MCF 10A (cell line): ENCODE measurements at places on chromosomes 3 and 15. TPM values are rescaled to one million over a fixed set of nuclear protein-coding genes. Genes with fewer than 3 reads are reported as not detected.

DNA sequence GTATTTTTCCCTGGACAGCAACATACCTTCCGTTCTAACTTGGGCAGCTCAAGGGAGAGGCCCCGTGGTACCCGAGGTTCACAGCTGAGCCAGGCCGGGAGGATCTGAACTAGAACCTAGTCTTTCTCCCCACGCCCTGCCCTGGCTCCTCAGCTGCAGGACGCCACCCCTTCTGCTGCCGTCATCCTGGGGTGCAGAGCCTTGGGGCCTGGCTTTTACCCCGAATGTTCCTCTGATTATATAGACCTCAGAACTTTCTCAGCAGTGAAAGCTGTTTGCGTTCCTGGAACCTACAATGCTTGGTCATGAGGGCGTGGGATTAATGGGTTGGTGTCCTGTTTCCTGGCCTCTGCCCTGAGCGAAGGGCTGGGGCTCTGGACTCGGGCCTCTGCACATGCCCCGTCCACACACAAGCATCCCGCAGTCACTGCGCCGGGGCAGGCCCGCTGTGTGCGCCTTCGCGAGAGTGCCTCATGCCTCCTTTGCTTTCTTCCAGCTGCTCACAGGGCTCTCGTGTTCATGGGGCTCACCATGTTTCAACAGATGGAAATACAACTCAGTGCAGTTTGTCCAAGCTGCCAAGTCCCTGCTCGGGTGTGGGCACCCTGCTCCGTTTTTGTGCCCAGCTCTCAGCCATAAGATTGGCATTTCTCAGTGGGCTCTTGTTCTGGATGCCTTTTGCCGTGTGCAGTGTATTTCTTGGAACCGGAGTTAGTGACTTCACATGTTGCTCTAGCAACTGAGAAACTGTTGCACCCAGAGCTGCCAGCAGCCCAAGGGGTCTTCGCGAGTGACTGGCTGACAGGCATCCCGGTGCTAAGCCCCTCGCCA lies 20.4 kb downstream of the SYNM start:
- no peak for DNase-seq

GRCh38 chr3:136818769-136819391 lies at the start of gene SLC35G2:
SLC35G2 (plus strand) TSS chr3:136819126; CDS start chr3:136854461, 35,335 bp downstream.
- DNase-seq, result peak; percentile 28

DNA sequence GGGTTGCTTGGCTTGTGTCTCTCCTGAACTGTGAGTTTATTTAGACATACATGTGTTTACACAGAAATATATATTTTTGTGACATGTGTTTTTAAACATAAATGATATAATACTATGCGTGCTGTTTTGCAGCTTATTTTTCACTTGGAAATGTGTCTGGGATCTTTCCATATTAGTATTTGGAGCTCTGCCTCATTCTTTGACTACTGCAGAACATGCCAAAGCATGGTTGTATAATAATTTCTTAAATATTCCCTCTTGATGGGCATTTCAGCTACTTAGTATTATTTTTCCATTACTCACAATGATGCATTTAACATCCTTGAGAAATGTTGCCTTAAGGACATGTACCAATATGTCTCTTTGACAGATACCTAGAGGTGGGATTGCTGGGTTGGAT lies 19.5 kb downstream of the ANAPC13 start:
- DNase-seq, result no peak

DNA sequence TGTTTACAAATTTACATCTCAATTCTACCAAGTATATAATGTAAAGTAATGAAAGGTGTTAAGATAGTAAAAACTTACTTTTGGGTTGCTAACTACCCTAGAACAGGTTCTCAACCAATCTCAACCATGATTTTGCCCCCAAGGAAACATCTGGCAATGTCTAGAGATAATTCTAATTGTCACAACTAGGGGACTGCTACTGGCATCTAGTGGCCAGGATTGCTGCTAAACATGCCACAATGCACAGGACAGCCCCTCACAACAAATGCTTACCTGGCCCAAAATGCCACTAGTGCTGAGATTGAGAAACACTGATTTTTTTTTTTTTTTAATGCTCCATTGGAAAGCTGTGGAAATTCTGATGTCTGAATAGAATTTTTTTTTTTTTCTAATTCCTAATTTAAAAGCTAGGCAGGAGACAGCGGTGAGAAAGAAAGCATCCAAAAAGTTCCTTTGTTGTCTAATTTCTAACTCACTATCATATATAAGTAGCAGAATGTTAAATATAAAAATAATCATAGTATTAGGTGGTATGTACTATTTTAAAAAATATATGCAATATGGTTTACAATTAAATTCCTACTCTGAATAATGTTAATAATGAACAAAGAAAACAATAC lies 81.5 kb downstream of the TJP1 start:
- DNase-seq, result no peak

GRCh38 chr3:28989646-28990089 lies 291.2 kb upstream of the RBMS3 start:
- DNase-seq, result no peak

GRCh38 chr15:71592203-71592602 lies 218.2 kb upstream of the NR2E3 start:
- no peak for DNase-seq

GRCh38 chr3:149288655-149289054 lies 44.8 kb downstream of the TM4SF18 start:
- no peak for DNase-seq

- no peak for DNase-seq
Measured at GRCh38 chr15:40921949-40922607, 7.1 kb upstream of the DLL4 start.

DNA sequence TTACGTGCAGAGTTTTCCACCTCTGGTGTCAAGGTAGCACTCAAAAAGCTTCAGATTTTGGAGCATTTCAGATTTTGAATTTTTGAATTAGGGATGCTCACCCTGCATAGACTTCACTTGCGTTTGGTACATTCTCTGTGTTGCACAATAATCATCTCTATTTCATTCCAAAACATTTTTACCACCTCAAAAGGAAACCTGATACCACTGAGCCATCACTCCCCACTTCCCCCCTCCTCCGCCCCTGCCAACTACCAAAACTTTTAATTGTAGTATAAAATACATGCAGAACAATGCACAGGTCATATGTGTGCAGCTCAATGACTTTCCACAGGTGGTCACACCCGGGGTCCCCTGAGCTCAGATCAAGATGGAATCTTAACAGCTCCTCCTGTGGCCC lies 208.8 kb downstream of the SV2B start:
- no peak for DNase-seq

GRCh38 chr15:33145447-33145846 lies 49.1 kb downstream of the FMN1 start:
- peak; percentile 85 for DNase-seq

GRCh38 chr15:55649058-55649423 lies 60.9 kb upstream of the PYGO1 start:
- DNase-seq, result no peak

DNA sequence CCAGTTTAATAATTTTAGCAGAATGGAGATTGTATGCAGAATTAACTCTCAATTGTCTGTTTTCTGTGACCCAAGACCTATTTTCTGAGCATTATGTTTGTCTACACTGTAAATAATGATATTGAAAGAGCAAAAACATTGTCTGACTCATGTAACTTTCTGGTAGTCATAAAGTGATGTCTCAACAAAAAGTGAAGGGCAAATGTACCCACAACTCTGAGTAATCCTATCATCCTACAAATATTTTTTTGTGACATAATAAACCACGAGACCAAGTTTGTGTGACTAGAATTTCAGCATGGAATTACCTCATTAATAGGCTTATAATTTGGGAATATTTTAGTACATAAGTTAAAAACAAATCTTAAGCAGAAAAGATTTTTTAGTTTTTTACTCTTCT lies 15.4 kb upstream of the ABHD10 start:
- peak; percentile 67 for DNase-seq

DNA sequence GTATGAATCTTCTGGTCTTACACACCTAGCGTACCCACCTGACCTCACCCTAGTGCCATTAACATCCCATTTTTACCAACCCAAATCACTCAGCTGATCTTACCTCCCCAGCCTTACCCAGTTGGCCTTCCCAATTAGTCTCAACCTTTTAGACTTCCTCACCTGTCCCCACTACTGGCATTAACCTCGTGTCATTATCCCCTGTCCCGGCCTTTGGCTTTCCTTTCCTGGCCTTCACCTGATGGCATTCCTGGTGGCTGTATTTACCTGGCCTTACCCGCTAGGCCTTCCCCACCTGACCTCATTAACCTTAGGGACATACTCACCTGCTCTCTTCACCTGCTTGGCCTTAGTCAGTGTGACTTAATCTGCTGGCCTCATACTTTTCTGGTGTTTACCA lies 104.1 kb downstream of the IL12A start:
- DNase-seq, result no peak

DNA sequence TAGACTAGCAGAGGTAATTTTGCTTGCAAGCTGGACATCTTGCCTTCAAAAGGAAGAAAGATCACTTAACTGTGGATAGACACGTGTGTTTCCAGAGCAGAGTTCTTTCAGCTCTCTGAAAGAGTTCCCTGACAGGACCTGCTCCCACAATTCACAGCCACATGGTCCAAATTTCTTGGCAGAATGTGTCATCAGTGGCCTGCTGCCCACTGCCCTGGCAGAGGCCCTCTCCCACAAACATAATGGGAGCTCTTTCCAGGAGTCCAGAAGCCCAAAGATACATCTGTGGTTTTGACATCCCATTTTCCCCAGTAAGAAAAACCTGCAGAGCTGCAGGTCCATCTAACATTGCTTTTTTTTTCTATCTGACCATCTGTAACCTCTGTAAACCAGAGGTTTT lies 48.3 kb downstream of the SERPINI1 start:
- no peak for DNase-seq

- DNase-seq, result no peak
Measured at GRCh38 chr3:183386651-183387050, 41.8 kb downstream of the MCF2L2 start.

DNA sequence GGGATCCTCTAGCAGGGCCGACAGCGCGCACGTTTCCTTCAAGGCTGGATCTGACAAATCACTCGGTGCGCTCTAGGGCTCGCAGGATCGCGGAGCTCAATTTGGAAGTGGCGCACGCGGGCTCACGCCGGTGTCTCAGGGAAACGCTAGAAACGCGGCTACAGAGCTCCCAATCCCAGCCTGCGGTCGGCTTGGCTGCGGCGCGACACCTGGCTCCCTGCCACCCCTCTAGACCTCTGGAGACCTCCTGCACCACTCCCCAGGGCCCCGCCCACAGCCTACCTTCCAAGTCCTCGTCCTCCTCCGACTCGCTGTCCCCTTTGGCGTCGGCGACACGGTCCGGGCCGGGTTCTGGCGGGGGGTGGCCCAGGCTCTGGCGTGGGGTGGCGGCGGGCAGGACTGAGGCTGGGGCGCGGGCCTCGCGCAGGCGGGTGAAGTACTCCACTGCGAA lies 596 bp downstream of the PRKAR2A start:
- peak; percentile 80 for DNase-seq

- no peak for DNase-seq
Measured at GRCh38 chr3:87062685-87063084, 71.7 kb upstream of the VGLL3 start.

- peak; percentile 27 for DNase-seq
Measured at GRCh38 chr15:67329984-67330733, 75.6 kb downstream of the IQCH start.

GRCh38 chr3:186493525-186494255 lies 50.5 kb downstream of the CRYGS start:
- DNase-seq, result no peak

- peak; percentile 66 for DNase-seq
Measured at GRCh38 chr15:34721802-34722438, 32.9 kb downstream of the GJD2 start.

GRCh38 chr15:95812491-95812890 lies 518.0 kb upstream of the NR2F2 start:
- peak; percentile 2 for DNase-seq

DNA sequence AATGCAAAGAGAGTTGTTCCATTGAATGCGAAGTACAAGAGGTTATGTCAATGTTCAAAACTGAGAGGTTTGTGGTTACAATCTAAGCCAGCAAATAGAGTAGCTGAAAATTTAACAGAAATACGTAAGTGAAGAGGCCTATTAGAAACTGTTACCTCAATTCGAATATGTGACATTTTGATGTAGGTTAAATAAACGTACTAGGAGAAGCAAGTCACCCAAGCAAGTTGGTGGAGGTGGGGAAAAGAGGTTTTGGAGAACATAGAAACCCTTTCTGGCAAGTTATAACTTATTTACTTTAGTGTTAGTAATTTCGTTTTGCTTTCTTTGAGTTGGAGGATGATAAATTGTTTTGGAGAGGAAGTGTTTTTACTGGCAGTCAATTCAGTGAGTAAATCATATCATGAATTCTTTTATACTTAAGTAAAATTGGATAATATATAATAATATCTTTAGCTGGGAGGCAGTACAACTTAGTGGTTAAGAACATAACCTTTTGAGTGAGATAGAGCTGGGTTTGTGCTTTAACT lies 91.2 kb upstream of the NAALADL2 start:
- DNase-seq, result no peak

DNA sequence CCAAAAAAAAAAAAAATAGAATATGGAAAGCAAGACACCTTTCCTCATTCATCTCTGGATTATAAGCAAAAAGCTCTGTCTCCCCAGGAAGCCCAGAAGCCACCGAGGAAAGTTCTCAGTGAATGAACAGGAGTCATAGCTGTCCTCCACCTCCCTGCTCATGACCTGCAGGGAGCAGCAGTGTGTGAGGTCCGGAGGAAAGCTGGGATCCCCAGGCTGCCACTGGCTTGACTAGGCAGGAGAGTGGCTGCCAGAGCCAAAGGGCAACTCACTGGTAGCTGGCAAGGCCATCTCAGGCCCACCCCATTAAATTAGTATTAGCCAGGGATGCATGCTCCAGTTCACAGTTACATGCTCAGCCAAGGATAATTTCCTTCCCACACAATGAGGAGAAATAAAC lies 191.6 kb upstream of the STT3B start:
- DNase-seq, result peak; percentile 17

- peak; percentile 76 for DNase-seq
Measured at GRCh38 chr3:149717391-149718056, 34.8 kb downstream of the COMMD2 start.

DNA sequence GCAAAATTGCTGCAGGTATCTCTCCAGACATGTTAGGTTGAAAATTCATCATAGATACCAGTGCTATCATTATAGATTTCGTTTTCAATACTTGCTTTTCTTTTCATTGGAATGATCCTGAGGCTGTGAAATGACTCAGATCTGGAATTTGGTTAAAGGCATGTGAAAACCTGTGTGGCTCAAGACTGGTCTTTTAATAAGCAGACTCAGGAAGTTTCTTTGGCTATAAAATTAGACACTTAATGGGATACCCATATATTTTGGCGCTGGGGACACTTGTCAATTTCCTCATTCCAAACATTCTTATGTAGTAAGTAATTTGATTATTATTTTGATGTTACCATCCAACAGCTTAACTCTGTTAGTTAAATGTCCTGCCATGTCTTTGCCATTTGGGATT lies 1041.1 kb upstream of the GBE1 start:
- DNase-seq, result no peak

The POMGNT2 gene
- total RNA-seq, result 6.2 and 7.3 TPM in 2 replicates

The KAT2B gene
- 9.4 and 10.4 TPM in 2 replicates for total RNA-seq

The GNAT1 gene
- 0.49 TPM in 1 of 2 replicates, not detected in the other for total RNA-seq

The PPM1L gene
- total RNA-seq, result 1.7 and 2.1 TPM in 2 replicates

The CFAP91 gene
- not detected in 2 replicates for total RNA-seq

The GNB5 gene
- total RNA-seq, result 31.8 and 33.7 TPM in 2 replicates

The RLBP1 gene
- not detected in 2 replicates for total RNA-seq

The ENTPD3 gene
- 0.25 and 0.28 TPM in 2 replicates for total RNA-seq

The SYNPR gene
- not detected in 2 replicates for total RNA-seq

The TTC21A gene
- 2.1 and 5.4 TPM in 2 replicates for total RNA-seq

The FOXB1 gene
- not detected in 2 replicates for total RNA-seq

The TJP1 gene
- 114 and 137 TPM in 2 replicates for total RNA-seq

The MCTP2 gene
- 20.5 and 25.7 TPM in 2 replicates for total RNA-seq

The ZNF860 gene
- 11.7 and 12.5 TPM in 2 replicates for total RNA-seq

The MEIS2 gene
- total RNA-seq, result 6.9 and 10.3 TPM in 2 replicates

The PARL gene
- 73.5 and 88.0 TPM in 2 replicates for total RNA-seq
